Gastroesophageal sphincter (tissue), 4 donors: ENCODE measurements at places on chromosomes 4 and X.

GRCh38 chrX:107823456-107823855, 2.2 kb upstream of the MID2 start:
- ATAC-seq: no peak

DNA sequence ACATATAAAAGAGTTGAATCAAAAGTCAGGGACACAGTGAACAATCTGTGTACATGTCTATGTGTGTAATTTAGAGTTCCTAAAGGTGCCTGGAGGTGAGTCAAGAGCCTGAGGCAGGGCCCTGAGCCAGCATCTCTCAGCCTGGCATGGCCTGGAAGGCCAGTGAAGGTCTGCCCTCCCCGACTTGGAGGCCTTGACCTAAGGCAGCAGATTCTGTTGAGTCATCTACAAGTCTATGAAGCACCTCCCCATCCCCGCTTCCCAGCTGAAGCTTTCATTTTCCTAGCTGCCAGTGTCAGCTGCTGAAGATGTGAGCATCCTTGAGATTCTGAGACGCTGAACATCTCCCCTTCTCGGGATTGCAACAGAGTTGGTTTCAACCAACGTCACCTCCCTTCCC, 583.9 kb downstream of the BCOR start:
- ATAC-seq: no peak

GRCh38 chr4:168685136-168685809, 188.4 kb downstream of the PALLD start:
- ATAC-seq: no peak

DNA sequence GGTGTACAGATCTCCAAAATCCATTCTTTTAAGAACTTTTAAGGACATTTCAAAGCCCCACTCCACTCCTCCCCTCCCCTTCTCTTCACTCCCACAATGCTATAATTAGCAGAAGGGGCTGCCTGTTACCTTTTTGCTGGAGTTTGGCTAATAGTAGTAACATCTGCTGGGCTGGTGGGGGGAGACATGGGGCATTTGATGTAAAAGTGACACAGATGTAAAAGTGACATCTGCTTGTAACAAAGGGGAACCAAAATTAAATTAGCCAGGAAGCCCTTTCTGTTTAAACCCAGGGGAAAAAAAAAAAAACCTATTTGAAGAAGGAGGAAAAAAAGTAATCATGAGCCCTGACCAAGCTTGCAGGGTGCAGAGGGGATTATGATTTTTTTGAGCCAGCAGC, 5.4 kb upstream of the PHOX2B start:
- no peak for ATAC-seq

DNA sequence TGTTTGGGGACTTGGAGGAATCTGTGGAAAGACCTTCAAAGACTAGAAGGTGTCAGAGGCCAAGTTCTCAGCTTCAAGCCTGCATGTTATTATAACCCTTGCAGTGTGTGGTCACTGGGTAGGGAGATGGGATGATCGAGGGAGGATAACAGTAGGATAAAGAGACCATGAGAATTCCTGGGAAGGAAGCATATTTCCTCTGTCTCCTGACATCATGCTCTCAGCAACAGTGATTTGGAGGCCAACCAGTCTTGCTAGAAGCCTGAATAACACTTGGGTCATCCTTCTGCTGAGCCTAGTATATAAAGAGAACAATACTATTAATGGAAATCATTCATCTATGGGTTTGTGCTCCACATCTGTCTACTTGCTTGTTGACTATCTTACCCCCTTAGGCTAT, 40.9 kb upstream of the ANXA3 start:
- no peak for ATAC-seq

GRCh38 chr4:61911313-61911756, 711.2 kb downstream of the ADGRL3 start:
- no peak for ATAC-seq

DNA sequence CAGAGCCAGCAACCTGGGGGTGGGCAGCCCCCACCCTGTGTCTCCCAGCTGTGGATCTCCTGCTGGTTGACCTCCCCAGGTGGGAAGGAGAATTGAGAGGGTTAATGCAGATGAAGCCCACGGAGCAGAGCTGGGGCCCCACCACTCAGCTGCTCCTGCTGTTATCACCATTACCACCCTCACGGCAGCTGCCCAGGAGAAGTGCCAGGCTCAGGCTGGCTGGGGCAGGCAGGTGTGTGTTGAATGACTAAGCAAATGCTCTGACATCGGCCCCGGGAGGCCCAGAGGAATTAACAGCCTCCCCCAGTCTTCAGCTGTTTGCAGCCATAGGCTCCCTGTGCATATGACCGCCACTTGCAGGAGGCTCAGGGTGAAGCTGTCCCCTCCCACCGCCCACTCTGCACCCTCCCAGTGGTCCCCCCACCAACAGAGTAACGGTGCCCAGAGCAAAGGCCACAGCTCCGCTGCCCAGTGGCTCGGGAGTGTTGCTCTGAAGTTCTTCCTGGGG, 133.8 kb downstream of the CPZ start:
- no peak for ATAC-seq

DNA sequence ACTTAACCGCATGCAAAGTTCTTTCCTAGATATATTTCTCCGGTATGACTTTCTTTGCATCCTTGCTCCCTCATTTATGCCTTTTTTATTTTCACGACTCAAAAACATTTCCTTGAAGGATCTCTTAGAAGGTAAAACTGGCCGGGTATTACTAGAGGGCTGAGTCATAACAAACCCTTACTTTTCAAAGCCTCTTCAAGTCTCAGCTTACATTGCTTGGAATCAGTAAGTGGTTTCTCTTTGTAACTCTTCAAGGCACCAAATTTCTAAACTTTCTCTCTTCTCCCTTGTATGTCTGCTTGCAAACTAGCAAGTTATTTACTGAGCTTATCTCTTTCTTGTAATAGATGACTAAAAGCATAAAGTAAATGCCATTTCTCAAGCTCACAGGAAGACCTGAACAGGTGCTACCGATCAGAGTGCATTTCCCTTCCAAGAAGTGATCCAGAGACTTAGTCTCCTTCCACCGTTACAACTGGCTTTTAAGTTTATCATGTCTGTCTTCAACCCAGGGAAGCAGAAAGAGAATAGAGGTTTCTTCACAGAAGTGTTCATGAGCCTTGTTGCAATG, 75.5 kb downstream of the ANXA10 start:
- no peak for ATAC-seq

DNA sequence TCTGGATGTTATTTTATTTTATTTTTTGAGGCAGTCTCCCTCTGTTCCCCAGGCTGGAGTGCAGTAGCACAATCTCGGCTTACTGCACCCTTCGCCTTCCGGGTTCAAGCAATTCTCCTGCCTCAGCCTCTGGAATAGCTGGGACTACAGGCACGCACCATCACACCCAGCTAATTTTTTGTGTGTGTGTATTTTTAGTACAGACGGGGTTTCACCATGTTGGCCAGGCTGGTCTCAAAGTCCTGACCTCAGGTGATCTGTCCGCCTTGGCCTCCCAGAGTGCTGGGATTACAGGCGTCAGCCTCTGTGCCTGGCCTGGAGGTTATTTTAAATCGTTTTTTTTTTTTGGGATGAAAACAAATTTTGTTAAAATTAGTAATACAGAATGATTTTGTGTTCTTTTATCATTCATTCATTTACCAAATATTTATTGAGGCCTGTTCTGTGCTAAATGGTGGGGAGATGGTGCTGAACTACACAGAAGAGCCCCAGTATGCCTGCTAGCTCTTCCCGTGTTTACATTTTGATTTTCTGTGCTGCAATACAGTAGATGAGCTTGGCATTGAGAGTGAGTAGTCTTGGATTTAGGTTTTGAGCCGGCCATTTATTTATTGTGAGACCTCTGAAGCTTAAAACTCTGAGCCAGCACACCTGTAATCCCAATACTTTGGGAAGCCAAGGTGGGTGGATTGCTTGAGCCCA, 22.7 kb downstream of the ADD1 start:
- ATAC-seq: no peak
